HCT116 (cell line): ENCODE measurements at places on chromosomes 5 and 9.

- no peak for DNase-seq
Measured at GRCh38 chr9:134540276-134541096, 101.1 kb upstream of the COL5A1 start.

DNA sequence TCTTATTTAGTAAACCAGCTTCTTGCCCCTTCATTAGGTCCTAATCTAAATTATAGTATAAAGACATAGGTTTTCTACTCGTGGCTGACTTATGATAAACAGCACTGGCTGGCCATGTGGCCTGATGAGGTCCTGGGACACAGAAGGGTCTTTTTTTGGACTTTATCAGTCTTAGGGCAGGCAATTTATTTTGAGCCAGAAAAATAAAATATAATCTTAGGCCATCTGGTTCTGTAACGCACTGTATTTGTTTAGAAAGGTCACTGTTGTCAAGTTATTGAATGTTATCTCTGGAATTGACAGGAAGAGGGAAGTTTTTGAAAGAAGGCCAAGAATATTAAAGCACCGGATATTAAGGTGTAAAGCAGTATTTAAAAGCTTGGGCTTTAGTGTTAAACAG lies 53.9 kb downstream of the RFX3 start:
- no peak for DNase-seq

DNA sequence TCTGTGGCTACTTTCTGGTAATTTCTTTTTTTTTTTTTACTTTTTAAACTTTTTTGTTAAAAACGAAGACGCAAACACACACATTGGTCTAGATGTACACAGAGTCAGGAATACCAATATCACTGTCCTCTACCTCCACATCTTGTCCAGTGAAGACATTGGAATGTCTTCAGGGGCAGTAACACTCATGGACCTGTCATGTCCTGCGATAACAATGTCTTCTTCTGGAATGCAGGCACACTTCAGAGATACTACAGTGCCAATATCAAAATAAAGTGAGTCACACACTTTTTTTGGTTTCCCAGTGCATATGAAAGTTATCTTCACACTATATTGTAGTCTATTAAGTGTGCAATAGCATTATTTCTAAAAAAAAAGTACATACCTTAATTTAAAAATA lies 175.9 kb downstream of the ARRDC3 start:
- no peak for DNase-seq

DNA sequence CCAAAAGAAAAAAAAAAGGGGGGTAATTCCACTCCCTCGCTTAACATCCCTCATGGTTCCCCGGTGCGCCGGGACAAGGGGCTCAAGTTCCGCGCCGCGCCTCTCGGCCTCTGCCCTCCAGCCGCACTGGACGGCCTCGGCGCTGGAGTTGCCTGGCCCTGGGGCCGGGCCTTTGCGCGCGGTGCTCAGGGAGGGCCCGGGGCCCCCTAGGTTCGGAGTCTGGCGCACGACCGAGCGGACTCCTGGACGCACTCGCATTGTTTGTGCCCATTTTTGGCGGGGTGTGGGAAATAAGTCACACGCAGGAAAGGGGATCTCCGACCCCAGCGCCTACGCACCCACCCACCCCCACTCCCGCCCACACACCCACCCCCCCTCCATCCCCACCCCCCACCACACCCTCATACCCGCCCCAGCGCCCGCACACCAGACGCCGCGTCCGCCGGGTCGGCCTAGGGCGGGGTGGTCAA lies 381 bp downstream of the MED22 start:
- no peak for DNase-seq

GRCh38 chr5:133882846-133883245 lies 85.6 kb downstream of the C5orf15 start:
- DNase-seq: no peak

DNA sequence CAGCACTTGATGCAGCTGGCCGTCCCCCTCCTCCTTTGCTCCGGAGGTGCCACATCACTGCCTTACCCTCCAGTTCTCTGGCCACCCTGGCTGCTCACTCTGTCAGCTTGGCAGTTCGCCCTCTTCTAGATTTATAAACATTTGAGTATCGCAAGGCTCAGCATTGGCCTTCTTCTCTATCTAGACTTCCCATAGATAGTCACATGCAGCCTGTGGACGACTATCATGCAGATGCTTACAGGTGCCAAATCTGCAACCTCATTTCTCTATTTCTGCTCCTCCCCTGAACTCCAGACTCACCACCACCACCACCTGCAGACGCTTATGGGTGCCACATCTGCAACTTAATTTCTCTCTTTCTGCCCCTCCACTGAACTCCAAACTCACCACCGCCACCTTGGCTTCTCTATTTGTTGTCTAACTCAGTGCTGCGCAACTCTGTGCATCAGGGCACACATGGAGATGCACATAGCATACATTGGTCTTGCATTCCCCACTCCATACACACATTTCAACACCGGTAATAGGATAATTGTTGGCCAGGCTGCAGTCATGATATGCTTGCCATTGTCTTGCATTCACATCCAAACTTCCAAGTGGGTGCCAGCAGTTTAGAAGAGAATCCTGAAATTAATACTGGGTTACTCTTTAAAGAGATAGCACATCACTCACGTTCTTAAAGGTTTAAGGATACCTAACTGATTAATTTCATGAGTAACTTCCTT lies 1.9 kb upstream of the DAP start:
- no peak for DNase-seq

DNA sequence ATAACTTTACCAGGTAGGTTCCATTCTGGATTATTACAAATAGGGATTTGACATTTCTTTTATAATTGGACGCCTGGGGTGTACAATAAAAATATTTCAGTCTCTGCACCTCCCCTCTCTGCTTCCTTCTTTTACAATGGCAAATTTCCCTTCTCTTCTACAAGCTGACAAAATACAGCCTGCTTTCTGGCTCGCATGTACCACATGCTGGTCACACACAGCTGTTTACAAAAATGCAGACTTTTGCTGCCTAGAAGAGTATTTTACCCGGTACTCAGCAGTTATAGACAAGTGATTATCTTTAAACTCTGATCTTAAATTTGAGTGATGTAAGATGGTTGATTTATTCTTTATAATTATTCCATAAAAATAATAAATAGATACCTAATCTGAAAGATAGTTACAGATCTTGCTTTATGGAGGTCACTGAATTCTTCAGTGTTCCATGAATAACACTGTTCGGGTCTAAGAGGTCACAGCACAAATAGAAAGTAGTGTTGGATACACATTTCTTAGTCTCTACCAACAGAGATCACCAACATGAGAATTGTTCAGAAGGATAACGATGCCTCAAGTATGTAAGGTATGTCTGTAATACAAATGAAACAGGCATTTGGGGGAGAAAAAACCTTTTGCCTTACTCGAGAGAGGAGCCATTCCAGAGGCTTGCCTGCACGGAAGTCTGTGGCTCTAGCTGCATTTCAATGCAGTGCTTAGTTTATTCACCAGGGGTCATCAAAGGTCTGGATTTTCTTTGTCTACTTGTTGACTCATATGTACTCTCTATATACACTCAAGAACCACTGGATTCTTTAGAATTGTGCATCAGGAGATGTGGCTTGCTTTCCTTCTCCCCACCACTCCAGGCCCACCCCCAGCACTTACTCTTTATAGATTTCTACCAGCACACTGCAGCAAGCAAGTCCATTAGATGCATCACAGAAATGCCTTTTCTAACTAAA lies 206.6 kb upstream of the RFX3 start:
- DNase-seq: peak; percentile 73

DNA sequence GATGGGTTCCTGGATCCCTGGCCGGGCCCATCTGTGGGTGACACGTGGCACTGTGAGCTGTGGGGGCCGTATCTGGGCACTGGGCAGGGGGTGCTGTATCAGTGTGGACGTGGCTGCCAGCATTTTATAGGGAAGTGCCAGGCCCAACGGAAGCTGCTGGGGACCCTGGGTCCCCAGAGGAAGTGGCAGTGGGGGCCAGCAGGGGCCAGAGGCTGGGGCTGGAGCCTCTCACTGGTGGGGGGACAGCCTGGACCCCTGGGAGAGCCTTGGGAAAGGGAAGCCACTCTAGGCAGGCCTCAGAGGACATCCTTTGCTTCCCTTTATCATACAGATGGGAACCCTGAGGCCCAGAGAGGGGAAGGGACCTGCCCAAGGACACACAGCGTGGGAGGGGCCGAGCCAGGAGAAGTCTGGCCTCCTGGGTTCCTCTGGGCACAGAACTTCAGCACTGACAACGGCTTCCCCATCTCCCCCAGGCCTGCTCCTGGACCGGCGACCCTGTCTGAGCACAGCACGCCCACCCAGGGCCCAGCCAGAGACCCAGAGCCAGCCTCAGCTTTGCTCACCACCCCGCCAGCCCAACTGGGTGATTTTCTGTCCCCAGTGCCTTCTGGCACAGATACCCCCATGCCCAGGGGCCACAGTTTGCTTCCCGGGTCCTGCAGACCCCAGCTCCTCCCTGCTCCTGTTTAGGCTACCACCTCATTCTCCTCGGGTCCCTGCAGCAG lies 15.5 kb upstream of the LAMC3 start:
- DNase-seq: no peak

DNA sequence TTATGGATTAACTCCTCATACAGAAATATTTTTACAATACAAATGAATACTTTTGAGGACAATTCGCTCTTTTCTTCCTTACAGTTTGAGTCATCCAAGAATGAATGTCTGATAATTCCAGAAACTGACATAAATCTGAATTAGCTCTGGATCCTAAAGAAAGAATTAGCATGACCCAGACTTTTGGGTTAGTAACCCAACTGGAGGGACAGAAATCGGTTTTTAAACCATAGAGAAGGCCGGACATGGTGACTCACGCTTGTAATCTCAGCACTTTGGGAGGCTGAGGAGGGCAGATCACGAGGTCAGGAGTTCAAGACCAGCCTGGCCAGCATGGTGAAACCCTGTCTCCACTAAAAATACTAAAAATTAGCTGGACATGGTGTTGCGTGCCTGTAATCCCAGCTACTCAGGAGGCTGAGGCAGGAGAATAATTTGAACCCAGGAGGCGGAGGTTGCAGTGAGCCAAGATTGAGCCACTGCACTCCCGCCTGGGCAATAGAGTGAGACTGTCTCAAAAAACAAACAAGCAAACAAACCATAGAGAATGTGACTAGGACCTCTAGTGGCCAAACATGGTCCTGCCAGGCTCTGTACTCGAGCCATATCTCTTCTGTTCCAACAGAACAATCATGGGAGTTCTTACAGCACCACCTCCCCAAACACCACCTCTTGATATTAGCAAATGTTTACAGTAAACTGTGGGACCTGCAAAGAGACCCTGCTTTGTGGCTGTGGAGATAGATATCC lies 44.8 kb downstream of the LURAP1L start:
- peak; percentile 28 for DNase-seq

DNA sequence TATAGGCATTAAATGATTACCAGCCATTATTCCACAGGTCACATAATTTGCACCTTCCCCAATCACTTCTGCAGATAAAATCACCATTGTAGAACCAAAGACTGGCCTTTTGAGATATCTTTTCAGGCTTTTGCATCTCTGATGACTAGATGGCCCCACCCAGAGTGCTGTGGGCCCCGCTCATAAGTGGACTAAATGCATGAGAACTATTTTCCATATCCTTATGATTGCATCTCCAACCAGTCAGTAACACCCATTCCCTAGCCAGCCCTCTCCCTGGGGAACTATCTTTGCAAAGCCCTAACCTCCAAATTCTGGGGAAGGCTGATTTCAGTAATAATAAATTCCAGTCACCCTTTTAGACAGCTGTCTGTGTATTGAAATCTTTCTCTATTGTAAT lies 53.5 kb upstream of the CDH9 start:
- DNase-seq: no peak

DNA sequence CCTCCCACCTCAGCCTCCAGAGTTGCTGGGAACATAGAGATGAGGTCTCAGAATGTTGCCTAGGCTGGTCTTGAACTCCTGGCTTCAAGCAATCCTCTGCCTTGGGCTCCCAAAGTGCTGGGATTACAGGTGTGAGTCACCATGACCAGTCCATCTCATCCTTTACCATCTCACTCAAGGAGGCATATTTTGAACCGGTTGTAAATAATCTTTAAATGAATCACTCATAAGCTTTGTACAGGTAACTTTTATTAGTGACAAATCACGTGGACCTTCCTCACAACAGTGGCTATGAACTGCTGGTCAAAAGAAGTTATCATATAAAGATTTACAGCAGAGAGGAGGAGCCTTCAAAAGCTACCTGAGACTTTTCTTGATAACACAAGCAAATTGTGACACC lies 70.7 kb downstream of the RFK start:
- no peak for DNase-seq

- no peak for DNase-seq
Measured at GRCh38 chr5:179867079-179867465, 8.5 kb upstream of the MRNIP start.

GRCh38 chr5:157816682-157817386 lies 42.1 kb downstream of the CLINT1 start:
- DNase-seq: no peak

DNA sequence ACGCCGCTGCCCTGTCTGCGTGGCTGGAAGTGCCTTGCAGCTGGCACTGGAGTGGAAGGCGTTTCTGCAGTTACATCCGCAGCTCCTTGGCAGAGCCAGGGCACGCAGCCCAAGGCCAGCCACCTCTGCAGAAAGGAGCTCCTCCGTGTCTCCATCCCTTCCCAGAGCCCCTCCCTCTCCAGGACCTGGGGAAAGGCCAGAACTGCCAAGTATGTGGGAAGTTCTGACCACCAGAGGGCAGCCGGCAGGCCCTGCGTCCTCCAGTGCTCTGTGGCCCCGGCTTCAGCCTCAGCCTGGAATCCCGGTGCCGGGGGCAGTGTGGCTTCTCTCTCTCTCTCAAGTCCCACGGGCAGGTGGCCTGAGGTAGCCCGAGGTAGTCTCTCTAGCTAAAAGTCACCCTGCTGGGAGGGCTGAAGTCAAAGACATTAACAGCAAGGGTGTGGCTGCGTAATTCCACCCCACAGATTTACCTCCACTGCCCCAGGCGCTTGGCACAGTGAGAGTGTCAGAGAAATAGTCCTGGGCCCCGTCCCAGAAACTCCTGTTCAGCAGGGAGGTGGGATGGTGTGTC lies 101.7 kb upstream of the FCN2 start:
- peak; percentile 33 for DNase-seq

DNA sequence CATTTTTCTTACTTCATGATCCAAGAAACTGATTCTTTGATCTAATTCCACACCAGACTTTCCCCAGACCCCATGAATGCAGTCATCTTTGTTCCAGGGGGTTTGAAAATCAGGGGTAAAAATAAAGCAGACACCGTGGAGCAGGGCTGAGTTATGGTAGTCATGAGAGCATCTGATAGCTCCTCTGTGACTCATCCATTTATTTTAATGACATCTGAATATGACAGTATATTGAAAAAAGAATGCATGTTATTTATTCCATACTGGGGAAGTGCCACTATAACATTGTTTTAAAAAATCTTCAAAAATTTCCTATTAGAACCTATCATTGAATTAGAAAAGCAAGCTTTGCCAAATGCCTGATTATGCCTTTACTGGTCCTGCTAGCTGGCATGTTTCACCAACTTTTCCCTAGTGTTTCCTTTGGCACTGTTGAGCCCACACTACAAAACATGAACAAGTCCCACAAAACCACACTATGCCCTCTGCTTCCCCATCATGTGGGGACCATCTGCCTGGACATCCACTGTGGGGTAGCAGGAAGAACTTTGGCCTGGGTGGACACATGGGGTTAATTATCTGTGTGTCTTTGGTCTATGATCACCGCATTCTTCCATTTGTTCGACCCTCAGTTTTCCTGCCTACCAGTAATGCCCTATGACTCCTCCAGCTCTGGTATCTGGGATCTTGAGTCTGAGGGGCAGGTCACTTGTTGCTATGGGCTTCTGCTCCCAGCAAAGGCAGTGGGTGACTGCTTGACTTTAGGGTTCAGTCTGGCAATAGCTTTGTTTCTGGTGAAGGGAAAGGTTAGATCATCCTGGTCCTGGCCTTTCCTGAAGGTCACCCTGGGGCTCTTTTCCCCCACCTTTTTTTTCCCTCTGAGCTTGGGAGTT lies 82.7 kb upstream of the PANK3 start:
- DNase-seq: no peak
